ENCODE measurements at places on chromosomes 7 and 10. TPM values are rescaled to one million over a fixed set of nuclear protein-coding genes. Genes with fewer than 3 reads are reported as not detected.

The CPEB3 gene
- total RNA-seq = 0.66 TPM

The FUOM gene
- 26.5 TPM for total RNA-seq

The PPP1R3C gene
- total RNA-seq = 200 TPM

The HABP2 gene
- total RNA-seq = not detected

The KCNH2 gene
- 0.33 TPM for total RNA-seq

The JMJD1C gene
- 42.0 TPM for total RNA-seq

The CFAP70 gene
- total RNA-seq = 1.7 TPM

The NOLC1 gene
- total RNA-seq = 28.4 TPM

The RGR gene
- not detected for total RNA-seq

The APBB1IP gene
- 6.3 TPM for total RNA-seq

The HMX2 gene
- not detected for total RNA-seq

The C10orf67 gene
- total RNA-seq = 0.44 TPM

The FAM25A gene
- total RNA-seq = not detected

The TRPV6 gene
- not detected for total RNA-seq

The TLX1 gene
- total RNA-seq = not detected
